Fibroblast of upper back skin (primary cell): ENCODE measurements at places on chromosomes 6 and 20.

- no peak for DNase-seq
Measured at GRCh38 chr6:149170564-149171452, 146.7 kb upstream of the TAB2 start.

- DNase-seq = no peak
Measured at GRCh38 chr6:92043777-92044176, 1375.6 kb downstream of the EPHA7 start.

GRCh38 chr6:150183105-150183504, 40.3 kb downstream of the PPP1R14C start:
- DNase-seq = no peak

GRCh38 chr6:41367700-41368099, 32.3 kb downstream of the NCR2 start:
- peak; percentile 60 for DNase-seq

DNA sequence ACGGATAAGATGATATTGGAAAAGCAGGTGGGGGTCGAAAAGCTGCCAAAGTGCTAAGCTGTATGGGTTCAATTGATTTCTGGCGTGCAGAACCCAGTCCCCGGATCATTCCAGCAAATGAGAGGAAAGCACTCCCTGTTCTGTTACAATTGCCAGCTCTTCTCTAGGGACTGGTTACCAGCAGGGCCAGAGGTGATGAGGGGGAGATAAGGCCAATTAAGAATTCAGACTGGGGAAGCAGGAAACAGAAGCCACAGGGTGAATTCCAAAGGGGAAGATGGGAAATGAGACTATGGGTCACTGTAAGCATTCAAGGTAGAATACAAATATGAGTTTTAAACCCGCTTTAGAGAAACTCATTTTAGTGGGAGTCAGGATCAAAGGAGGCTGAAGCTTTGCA, 349.4 kb upstream of the MAP3K7 start:
- DNase-seq = no peak

- DNase-seq = peak; percentile 93
Measured at GRCh38 chr6:148501178-148501590, 158.5 kb downstream of the SASH1 start.

GRCh38 chr6:10617008-10617696, 77.3 kb downstream of the C6orf52 start:
- no peak for DNase-seq

DNA sequence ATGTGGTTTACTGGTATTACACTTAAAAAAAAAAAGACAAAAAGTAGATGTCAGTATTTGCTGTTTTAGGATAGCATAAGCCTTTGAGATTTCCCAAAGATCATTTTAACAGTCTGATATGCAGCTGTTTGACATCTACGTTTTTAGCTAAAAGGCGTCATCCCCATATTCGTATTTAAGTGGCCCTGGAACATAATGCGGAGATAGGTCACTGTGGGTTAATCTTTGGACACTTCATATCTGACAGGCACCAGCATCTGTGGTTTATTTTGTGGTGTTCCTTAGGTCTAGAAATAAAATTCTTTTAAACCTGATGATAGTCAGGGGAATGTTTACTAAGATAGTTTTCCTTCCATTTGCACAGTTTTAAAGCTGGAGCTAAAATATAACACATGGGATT, 313.7 kb downstream of the SOX4 start:
- no peak for DNase-seq

DNA sequence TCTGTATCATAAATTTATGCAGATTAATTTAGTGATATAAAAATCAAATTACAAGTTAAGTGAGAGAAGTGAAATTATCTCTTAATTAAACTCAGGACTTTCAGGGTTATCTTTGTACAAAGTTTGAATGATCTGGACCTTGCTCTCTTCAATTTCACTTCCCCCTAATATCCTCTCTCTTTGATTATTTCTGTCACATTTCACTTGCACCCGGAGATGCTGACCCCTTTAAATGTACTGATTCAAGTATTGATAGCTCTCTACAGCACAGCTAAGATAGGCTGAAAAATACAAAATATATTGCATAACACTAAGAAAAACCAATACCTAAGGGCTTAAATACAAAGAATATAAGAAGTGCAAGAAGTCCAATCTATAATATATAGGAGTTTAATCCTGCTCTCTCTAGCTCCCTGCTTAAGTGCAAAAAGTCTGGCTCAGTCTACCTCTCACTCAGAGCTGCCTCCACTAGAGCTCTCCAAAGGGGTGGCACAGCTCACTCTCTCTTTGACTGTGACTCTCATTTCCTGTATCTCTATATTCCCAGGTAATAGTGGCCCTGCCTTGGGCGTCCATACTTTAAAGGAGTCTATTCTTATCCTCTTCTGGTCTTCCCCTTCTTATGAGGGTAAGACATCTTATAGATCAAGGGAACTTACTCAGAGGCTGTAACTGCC, 588.4 kb downstream of the RFPL4B start:
- DNase-seq = no peak

- no peak for DNase-seq
Measured at GRCh38 chr20:40802886-40803285, 113.8 kb upstream of the MAFB start.

- no peak for DNase-seq
Measured at GRCh38 chr6:46513533-46513932, 22.3 kb upstream of the RCAN2 start.

- peak; percentile 91 for DNase-seq
Measured at GRCh38 chr6:21856456-21856825, 262.9 kb downstream of the SOX4 start.
